ENCODE measurements at places on chromosomes 16 and 17. TPM values are rescaled to one million over a fixed set of nuclear protein-coding genes. Genes with fewer than 3 reads are reported as not detected.
A peak's percentile ranks its signal among the peaks of the same experiment; 100 is the strongest.

Gene NUP85
- 67.1 TPM for total RNA-seq

Gene ZNF764
- 11.9 TPM for total RNA-seq

Gene NEK8
- 20.6 TPM for total RNA-seq

Gene FOXL1
- 2.0 TPM for total RNA-seq

- no peak overlapping the region for H3K4me3 ChIP-seq
- no peaks in the 10 kb centered on the region for H3K4me1 ChIP-seq
- DNase-seq = peak; percentile 30
- H3K27ac ChIP-seq = no peak overlapping the region
- H3K36me3 ChIP-seq = no peaks in the 10 kb centered on the region
Measured at GRCh38 chr16:14378131-14378551, 251.9 kb downstream of the PARN start.

DNA sequence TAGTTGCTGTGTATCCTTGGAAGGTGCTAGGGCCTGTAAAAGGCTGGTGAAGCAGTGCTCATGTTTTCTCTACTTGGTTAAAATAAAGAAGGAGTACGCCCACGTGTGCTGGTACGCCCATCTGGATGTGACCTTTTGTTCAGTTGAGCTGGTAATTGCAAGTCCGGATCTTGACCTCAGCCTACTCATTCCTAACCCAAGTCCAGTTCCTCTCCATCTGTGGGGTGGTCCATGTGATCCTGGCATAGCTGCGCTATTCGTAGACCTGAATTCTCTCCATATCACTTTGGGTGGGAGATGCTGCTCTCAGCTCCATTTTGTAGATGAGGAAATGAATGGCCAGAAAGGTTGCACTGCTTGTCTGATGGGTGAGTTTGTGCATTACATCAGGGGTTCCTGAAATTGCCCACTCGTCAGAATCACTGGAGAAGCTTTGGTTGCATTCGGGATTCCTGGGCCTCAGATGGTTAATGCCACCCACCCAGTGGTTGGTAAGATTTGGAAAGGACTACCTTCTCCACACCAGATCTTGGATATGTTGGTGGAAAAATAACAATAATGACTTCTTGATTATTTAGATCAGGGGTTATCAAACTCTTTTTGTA lies 328.8 kb downstream of the CPPED1 start:
- no peak overlapping the region for H3K4me3 ChIP-seq
- H3K36me3 ChIP-seq = no peaks in the 10 kb centered on the region
- H3K27me3 ChIP-seq = no peaks in the 10 kb centered on the region
- DNase-seq = no peak
- no peak overlapping the region for H3K27ac ChIP-seq

- H3K36me3 ChIP-seq = no peaks in the 10 kb centered on the region
- no peak overlapping the region for H3K27ac ChIP-seq
- no peak overlapping the region for H3K4me3 ChIP-seq
- no peaks in the 10 kb centered on the region for H3K4me1 ChIP-seq
- peak; percentile 54 for DNase-seq
- no peaks in the 10 kb centered on the region for H3K27me3 ChIP-seq
Measured at GRCh38 chr17:74610108-74610507, 13.4 kb downstream of the CD300E start.

GRCh38 chr16:55091871-55092230 lies 161.2 kb downstream of the IRX5 start:
- no peaks in the 10 kb centered on the region for H3K4me1 ChIP-seq
- H3K27ac ChIP-seq = no peak overlapping the region
- H3K27me3 ChIP-seq = no peaks in the 10 kb centered on the region
- no peak for DNase-seq
- H3K4me3 ChIP-seq = no peak overlapping the region

- H3K27me3 ChIP-seq = no peaks in the 10 kb centered on the region
- no peaks in the 10 kb centered on the region for H3K4me1 ChIP-seq
- H3K27ac ChIP-seq = no peak overlapping the region
- no peaks in the 10 kb centered on the region for H3K36me3 ChIP-seq
- no peak overlapping the region for H3K4me3 ChIP-seq
Measured at GRCh38 chr16:22979038-22979437, 165.1 kb downstream of the HS3ST2 start.

GRCh38 chr17:81387100-81388090 lies 7.9 kb upstream of the BAHCC1 start:
- H3K4me1 ChIP-seq = peaks cover 34% of the 10 kb centered on the region
- peak overlapping the region; percentile 97 for H3K27ac ChIP-seq
- peak overlapping the region; percentile 69 for H3K4me3 ChIP-seq
- H3K36me3 ChIP-seq = no peaks in the 10 kb centered on the region
- H3K27me3 ChIP-seq = no peaks in the 10 kb centered on the region
- peak; percentile 96 for DNase-seq

DNA sequence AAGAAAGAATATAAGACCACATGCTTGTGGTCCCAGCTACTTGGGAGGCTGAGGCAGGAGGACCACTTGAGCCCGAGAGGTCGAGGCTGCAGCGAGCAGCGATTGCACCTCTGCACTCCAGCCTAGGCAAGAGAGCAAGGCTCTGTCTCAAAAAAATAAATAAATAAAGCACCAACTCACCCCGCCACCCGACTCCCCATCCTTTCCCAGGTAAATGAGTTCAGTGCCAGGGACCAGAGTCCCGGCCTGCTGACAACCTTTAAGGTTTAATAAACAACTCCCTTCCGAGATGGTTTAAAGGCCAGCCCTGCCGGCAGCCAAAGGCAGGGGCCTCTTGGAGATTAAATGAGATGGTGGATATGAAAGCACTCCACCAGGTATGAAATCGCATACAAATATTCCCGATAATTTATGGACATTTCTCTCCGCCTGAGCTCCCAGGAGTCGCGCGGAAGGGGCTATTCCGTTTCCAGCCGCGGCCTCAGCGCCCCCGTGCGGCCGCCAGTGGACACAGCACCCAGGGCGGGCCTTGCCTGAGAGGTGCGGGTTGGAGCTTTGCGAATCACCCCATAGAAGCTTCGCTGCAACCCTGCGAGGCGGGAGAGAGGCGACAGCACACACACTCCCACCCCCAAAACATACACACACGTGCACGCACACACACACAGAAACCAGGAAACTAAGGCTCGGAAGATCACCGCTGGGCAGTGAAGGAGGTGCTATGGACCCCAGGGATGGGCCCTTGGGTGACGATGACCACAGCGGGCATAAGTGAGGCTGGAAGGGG lies 4.0 kb upstream of the RPL38 start:
- no peak overlapping the region for H3K27ac ChIP-seq
- peak overlapping the region; percentile 45 for H3K4me3 ChIP-seq

- no peaks in the 10 kb centered on the region for H3K4me1 ChIP-seq
- H3K36me3 ChIP-seq = no peaks in the 10 kb centered on the region
- no peaks in the 10 kb centered on the region for H3K27me3 ChIP-seq
- no peak overlapping the region for H3K27ac ChIP-seq
- H3K4me3 ChIP-seq = no peak overlapping the region
Measured at GRCh38 chr16:19940195-19940594, 55.5 kb upstream of the GPRC5B start.
